ENCODE measurements at places on chromosomes 12 and 14.

DNA sequence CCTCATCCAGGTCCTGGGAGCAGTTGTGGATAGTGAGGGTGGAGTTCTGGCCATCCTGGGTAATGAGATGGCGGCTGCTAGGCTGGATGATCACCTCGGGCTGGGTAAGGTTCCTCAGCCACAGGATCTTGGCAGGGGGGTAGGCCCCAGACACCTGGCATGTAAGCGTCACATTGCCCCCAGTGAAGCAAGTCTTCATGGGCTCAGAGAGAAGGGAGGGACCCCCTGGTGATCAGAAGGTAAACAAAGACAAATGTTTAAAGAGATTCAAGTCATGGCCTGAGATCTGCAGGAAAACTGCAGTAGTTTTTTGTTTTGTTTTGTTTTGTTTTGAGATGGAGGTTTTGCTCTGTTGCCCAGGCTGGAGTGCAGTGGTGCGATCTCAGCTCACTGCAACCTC lies 12.8 kb upstream of the WSB2 start:
- no peak for DNase-seq

DNA sequence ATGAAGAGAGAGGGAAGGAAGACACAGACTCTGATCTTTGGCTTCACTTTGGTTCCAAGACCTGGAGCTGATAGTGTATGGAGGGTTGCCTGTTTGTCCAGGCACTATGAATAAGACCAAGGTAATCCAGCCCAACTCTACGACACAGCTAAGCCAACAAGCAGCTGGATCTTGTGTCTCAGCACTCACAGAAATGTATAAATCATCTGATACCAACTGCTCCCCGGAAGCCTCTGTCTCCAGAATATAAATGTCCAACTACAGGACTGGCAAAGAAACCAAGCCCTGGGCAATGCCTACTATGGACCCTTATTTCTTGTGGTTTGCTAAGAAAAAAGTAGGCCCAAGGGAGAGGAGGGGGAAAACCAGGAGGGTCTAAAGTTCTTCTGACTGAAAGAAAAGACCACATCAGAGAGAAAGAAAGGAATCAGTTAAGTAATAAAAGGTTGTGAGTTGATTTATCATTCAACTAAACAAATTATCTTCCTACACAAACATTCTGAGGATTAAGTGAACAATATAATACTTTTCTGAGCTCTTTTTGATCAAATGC lies 204.0 kb downstream of the DAD1 start:
- no peak for DNase-seq

- no peak for DNase-seq
These were observed 201.2 kb upstream of the DDHD1 start for GRCh38 chr14:53354336-53354735.

GRCh38 chr12:29508949-29509348 lies 11.5 kb upstream of the OVCH1 start:
- DNase-seq, result no peak

DNA sequence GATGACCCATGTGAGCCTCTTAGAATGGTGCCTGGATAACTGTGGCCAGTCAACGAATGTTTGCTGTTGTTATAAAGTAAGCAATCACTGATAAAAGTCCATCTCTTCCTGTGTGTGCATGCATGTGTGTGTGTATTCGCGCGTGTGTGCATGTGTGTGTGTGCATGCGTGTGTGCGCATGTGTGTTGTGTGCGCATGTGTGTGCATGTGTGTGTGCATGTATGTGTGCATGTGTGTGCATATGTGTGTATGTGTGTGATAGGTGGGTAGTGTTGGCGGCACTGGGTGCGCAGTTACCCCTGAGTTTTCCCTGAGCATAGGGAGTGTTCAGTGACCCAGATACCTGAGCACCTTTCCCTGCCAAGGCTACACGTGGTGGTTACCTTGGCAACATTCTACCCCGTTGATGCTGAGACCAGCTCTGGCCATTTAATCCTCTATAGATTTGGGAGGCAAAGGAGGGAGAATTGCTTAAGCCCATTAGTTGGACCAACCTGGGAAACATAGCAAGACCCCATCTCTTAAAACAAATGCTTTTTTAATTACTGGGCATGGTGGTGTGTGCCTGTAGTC lies 137.8 kb downstream of the SLC15A4 start:
- DNase-seq, result no peak

DNA sequence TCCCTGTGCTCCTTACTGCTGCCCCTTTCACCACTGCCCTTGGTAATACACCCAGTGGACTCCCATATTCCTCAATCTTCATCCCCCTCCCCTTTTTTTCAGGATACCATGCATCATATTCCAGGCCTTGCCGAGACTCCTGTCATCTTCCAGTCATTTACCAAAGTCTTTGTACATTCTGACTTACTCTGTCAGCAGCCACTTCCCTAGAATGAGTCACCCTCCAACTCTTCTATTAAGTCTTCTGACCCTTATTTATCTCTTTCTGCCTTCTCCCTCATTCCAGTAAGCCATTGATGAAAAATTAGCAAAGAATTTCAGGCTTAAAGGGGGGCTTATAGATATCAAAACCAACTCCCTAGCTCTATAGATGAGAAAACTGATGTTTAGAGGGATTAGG lies 128.0 kb downstream of the STXBP6 start:
- DNase-seq, result no peak

- no peak for DNase-seq
These were observed 78.2 kb downstream of the SCN8A start for GRCh38 chr12:51669271-51669670.

GRCh38 chr14:103961928-103962578 lies 19.7 kb upstream of the RD3L start:
- no peak for DNase-seq

GRCh38 chr12:21828779-21829178 lies 54.3 kb upstream of the KCNJ8 start:
- DNase-seq, result no peak

DNA sequence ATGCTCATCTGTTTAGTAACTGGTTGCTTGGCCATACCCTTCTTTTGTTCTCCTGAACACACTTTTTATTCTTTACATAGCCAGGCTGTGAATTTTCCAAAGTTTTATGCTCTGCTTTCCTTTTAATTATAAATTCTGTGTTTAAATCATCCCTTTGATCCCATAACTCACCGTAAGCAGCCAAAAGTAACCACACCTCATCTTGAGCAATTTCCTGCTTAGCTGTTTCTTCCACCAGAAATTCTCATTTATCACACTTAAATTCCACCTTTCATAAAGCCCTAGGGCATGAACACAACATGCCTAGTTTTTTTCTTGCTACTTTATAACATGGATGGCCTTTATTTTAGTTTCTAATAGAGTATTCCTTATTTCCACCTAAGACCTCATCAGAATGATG lies 510.7 kb downstream of the C12orf50 start:
- DNase-seq, result no peak

- DNase-seq, result no peak
These were observed 72.5 kb upstream of the PARP11 start for GRCh38 chr12:3945671-3946070.

- DNase-seq, result no peak
These were observed 17.5 kb downstream of the MTRFR start for GRCh38 chr12:123250471-123251383.

Data from right hindlimb (tissue), 1 donor.